Suppressor macrophage (primary cell): ENCODE measurements at places on chromosomes 4 and X.
A peak's percentile ranks its signal among the peaks of the same experiment; 100 is the strongest.

DNA sequence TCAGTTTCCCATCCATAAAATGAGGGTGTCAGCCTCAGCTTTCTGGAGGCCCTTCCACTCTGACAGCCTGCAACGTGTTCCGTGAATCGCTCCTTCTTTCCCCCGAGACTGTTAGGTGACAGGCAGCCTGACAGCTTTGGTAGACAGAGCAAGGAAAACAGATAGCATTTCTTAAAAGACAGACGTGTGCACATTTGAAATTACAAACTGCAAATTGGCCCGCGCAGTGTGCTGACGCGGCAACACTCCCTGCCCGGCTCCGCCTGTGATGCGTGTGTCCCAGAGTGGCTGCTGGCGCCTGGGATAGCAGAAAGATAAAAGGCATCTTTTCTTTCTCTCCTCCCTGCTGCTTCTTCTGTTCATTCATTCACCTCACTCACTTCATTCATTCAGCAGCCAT, 245.3 kb downstream of the AFAP1 start:
- DNase-seq, result no peak

- no peak for DNase-seq
Measured at GRCh38 chr4:120801137-120801758, 121.3 kb downstream of the PRDM5 start.

DNA sequence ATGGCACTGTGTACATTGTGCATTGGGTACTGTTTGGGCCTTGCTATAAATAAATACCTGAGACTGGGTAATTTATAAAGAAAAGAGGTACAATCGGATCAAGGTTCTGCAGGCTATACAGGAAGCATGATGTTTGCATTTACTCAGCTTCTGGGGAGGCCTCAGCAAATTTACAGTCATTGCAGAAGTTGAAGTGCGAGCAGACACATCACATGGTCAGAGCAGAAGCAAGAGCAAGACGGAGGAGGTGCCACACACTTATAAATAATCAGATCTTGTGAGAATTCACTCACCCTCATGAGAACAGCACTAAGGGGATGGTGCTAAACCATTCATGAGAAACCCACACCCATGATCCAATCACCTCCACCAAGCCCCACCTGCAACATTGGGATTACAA, 505.0 kb downstream of the ARAP2 start:
- peak; percentile 43 for DNase-seq

DNA sequence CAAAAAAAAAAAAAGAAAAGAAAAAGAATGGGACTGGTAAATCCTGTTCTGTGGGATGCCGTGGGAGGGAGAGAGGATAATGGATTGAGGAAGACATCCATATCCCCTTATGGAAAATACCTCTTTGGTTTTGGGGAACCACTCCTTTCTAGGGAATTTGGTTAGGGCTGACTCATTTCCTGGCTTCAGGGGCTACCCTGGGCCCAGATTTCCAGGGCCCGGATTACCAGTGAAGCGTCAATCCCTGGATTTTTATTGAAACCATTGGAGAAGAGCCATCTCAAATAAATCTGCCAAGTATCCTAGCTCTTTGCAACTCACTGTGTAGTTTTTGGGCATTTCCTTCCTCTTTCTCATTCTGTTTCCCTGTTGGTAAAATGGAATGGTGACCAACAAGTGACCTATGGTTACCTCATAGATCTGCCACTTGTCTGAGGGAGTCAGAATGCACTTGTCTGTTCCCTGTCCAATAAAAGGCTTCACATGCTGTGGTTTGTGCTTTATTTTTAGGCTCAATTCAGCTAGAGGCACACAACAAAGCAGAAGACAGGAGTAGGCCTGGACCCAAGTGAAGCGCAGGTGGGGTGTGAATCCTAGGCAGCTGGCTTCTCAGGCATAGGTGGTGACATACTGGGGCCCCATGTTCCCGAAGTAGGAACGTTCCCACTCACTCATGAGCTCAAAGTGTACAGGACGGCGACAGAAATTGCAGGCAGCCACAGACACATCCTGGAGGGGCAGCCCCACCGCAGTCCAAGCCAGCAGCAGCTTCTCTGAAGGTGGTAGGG, 8.6 kb downstream of the APEX2 start:
- peak; percentile 66 for DNase-seq

DNA sequence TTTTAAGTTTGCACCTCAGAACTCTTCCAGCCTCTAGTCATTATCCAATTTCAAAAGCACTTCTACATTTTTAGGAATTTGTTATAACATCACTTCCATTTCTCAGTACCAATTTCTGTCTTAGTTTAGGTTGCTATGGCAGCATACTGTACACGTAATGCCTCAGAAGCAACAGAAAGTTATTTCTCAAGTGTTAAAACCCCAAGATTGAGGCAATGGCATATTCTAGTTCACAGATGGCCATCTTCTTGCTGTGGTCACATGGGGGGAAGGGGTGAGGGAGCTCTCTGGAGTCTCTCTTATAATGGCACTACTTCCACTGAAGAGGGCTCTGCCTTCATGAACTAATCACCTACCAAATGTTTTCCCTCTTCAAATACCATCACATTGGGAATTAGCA, 220.3 kb upstream of the CTSO start:
- no peak for DNase-seq
